ENCODE measurements at places on chromosomes 4 and X.

GRCh38 chr4:171025343-171025742, 787.9 kb upstream of the GALNTL6 start:
- no peak for DNase-seq

GRCh38 chr4:137677863-137678262, 145.6 kb upstream of the PCDH18 start:
- no peak for DNase-seq

- DNase-seq, result no peak
These were observed 969.5 kb downstream of the PCDH18 start for GRCh38 chr4:136562834-136563233.

GRCh38 chrX:22056235-22056634, 24.1 kb downstream of the PHEX start:
- no peak for DNase-seq

GRCh38 chr4:21191317-21191716, 491.1 kb downstream of the PACRGL start:
- DNase-seq, result no peak

DNA sequence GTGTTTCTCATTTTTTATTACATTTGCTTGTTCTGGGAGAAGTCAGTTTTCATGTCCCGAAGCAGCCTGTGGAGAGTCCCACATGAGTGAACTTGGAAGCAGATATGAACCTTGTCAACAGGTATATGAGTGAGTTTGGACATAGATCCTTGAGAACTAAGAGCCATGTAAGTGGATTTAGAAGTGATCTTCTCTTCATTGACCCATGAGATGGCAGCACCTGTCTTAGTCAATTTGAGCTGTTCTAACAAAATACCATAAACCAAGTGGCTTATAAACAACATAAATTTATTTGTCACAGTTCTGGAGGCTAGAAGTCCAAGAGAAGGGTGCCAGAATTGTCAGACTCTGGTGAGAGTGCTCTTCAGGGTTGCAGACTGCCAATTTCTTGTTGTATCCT, 1043.8 kb downstream of the ADGRL3 start:
- DNase-seq, result no peak

DNA sequence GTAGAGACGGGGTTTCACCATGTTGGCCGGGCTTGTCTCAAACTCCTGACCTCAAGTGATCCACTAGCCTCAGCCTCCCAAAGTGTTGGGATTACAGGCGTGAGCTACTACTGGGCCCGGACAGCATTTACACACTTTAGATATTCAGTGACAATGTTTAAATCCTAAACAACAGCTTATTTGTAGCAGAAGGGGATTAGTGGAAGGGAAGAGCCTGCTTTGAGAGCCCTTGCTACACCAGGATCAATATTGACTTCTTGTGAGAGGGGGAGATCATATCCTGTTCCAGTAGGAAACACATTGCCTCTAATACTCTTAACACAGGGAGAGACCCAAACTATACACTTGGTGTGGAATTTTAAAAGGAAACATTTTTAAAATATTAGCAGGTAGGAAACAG, 7.1 kb downstream of the MGST2 start:
- no peak for DNase-seq
